ENCODE measurements at places on chromosomes 13 and 19.
A peak's percentile ranks its signal among the peaks of the same experiment; 100 is the strongest.

DNA sequence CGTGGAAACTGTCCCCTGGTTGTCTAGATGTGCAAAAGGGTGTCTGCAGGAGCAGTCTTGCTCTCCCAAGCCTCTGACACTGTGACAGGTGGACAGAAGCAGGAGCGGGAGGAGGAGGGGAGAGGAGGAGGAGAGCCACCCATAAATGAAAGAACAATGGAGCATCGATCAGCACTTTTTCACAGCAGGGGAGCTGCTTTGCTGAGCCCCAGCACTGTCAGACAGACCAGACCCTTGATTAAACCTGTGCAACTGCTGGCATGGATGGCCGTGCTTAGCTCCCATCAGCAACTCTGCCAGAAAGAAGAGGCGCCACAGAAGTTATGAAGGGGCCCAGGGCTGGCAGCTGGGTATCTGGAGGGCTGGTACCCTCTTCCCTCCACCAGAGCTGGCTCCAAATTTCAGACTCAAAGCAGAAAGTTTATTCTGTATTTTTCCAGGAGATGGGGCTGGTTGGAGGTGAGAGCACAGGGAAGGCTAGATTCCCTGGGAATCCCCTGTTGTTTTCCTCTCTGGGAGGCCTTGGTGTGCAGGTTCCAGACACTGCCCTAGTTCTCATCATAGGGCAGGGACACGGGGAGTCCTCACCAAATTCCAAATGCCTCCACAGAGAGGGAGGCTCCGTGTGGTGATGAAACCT is 1192.2 kb downstream of the UQCRFS1 start:
- peak; percentile 27 for DNase-seq

GRCh38 chr19:42433503-42434260 is 6.5 kb upstream of the LIPE start:
- DNase-seq = peak; percentile 52

- DNase-seq = no peak
Observed at GRCh38 chr13:69947582-69947981, 160.0 kb upstream of the ATXN8OS start.

GRCh38 chr13:112446867-112447266 is 70.7 kb downstream of the SPACA7 start:
- no peak for DNase-seq

- no peak for DNase-seq
Observed at GRCh38 chr19:46860846-46861690, at the start of gene ARHGAP35. Gene ARHGAP35, plus strand, starts transcription at chr19:46860997. Its CDS starts 57,679 bp downstream, at chr19:46918676.

DNA sequence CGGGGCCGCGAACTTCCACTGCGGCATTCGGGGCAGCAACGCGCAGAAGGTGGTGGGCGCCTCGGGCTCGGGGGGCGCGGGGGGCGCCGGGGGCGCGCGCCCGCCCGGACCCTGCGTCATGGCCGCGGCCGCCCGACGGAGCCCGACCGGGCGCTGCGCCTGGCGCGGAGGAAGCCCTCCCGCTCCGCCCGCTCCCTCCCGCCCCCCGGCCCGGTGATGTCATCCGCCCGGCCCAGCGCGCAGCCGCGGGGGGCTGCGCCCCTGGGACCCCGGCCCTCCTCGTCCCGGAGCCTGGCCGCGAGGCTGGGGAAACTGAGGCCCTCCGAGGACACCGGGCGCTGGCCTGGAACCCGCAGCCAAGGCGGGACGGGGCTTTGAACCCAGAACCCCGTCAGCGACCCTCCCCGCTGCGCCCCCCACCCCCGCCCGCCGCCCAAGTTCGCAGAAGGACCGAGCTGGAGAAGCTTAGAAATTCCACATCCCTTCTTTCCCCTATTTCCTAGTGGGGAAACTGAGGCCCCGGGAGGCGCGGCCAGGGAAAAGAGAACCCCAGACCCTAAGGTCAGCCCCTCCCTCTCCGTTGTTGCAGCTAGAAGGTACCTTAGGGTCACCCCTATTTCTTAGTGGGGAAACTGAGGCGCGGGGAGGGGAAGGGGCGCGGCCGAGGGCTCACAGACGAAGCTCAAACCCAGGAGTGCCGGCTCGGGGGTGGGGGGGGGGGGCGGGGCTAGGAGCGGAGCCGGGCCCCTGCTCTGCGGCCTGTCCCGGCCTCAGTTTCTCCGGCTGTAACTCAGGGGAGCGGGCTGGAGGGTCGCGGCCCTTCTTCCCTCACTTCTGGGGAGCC is at the start of gene SHC2:
TSS of gene SHC2 (minus strand) at position 157 of the 844 bp plus-strand sequence. CDS start at position 120, 37 bp downstream.
- no peak for DNase-seq

GRCh38 chr13:35961461-35962220 is 169.5 kb downstream of the DCLK1 start:
- no peak for DNase-seq

GRCh38 chr13:37383856-37384370 is 214.7 kb downstream of the POSTN start:
- no peak for DNase-seq

- DNase-seq = no peak
Observed at GRCh38 chr19:9640956-9641355, 19.9 kb upstream of the ZNF561 start.

DNA sequence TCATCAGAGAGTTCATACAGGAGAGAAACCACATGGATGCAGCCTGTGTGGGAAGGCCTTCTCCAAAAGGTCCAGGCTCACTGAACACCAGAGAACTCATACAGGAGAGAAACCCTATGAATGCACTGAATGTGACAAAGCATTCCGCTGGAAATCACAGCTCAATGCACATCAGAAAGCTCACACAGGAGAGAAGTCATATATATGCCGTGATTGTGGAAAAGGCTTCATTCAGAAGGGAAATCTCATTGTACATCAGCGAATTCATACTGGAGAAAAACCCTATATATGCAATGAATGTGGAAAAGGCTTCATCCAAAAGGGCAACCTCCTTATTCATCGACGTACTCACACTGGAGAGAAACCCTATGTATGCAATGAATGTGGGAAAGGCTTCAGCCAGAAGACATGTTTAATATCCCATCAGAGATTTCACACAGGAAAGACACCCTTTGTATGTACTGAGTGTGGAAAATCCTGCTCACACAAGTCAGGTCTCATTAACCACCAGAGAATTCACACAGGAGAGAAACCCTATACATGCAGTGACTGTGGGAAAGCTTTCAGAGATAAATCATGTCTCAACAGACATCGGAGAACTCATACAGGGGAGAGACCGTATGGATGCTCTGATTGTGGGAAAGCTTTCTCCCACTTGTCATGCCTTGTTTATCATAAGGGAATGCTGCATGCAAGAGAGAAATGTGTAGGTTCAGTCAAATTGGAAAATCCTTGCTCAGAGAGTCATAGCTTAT is 17.7 kb downstream of the ZNF613 start:
- DNase-seq = no peak

DNA sequence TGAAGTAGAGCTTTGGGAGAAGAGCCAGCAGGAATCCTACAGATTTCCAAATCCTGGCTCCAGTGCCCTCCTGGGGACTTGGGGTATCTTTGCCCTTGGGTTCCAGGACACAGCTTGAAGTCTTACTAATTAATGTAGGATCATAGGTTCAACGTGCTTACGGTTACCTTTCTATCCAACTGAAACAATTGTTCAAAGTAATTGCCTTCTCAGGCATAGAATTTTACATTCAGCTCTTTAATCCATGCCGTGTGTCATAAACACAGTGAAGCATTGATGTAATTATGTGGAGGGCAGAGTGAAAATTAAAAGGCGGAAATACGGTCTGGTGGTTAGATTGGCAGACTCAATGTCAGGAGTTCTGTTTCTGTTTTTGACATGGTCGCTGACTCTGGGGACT is 170.4 kb downstream of the COG6 start:
- DNase-seq = no peak

DNA sequence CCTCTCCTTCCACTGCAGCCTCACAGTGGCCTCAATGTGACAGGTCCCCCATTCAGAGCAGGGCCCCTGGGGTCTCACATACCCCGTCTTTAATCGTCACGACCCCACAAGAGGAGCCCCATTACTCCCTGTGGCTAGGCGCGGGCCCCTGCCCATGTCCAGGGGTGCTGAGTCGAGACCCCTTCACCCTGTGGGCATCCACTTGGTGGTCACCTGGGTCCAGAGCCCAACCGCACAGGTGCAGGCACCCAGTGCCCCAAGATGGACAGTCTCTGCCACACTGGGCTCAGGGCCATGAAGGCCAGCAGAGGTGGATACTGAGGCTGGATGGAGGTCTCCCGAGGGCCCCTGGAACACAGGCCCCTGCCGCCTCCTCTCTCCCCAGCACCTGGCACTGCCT is 3.0 kb downstream of the TMEM259 start:
- no peak for DNase-seq

- DNase-seq = no peak
Observed at GRCh38 chr19:53818756-53819155, 5.4 kb downstream of the NLRP12 start.

- DNase-seq = no peak
Observed at GRCh38 chr13:41462427-41462826, 5.1 kb downstream of the RGCC start.

DNA sequence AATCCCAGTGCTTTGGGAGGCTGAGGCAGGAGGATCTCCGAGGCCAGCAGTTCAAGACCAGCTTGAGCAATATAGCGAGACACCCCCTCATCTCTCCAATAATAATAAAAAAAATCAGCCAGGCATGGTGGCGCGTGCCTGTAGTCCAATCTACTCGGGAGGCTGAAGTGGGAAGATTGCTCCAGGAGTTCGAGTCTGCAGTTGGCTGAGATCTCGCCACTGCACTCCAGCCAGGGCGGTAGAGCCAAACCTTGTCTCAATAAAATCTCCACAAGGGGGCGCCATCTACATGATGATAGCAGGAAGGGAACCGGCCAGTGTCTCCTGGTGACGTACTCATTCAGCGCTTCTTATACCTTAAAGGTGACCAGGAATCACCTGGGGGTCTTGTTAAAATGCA is 13.6 kb upstream of the C5AR1 start:
- peak; percentile 79 for DNase-seq

DNA sequence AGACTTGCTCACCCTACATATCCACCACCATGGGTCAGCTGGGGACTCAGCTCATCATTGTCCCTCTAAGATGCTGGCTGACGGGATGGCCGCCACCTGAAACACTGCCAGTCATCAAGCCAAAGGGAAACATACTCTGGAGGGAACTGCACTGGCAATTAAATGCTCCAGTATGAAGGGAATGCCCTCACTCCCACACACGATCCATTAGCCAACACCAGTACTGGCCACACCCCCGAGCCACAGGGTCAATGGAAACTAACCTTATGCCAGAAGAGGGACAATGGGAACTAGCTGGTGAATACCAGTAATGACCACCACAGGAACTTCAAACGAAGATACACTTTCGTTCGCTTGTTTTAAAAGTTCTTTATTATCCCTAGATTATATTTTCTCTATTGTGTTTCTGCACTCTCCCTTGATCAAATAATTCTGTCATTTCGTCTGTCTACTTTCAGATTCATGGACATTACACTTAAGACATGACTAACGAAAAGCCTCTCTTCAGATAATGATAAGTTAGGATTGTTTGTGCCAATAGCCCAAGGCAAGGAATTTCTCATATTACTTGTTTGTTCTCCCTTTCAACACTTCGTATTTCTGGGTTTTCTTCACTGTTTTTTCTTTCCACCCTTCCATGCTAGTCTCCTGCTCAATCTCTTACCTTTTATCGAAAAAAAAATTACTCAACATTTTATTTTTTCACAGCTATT is 1.7 kb upstream of the ZNF507 start:
- DNase-seq = no peak

GRCh38 chr13:41502673-41503072 is 45.3 kb downstream of the RGCC start:
- no peak for DNase-seq

GRCh38 chr13:67619351-67619994 is 389.3 kb upstream of the PCDH9 start:
- peak; percentile 67 for DNase-seq

GRCh38 chr13:46648166-46648607 is 95.2 kb downstream of the LRCH1 start:
- peak; percentile 24 for DNase-seq

DNA sequence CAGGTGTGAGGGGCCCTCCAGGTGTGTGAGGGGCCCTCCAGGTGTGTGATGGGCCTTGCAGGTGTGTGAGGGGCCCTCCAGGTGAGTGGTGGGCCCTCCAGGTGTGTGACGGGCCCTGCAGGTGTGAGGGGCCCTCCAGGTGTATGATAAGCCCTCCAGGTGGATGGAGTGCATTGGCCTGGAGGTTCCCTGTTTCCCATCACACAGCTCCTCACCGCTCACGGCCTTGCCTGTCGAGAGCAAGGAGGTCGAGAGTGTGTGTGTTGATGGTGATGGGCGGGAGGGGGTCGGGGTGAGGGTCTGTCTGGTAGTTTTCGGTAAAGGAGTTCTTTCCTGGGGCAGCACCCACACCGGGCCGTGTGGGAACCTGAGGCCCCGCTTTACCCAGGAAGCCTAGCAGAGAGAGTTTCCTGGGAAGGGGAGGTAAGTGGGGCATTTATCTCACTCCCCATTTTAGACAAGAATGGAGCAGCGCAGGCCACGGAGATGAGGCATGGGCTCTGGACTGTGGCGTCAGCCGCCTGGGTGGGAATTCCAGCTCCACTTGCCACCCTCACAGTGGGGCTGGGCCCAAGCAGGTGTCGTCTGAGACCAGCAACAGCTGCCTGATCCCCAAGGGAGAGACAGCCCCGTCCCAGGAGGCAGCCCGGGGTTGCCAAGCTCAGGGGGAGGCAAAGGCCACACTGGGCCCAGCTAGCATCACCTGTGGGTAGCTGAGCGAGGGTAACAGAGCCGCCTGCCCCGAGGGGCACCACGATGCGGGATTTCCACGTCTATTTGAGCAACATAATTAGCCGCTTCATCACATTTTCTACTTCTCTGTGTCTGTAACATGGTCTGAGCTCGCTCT is 10.9 kb upstream of the GAS6 start:
- no peak for DNase-seq

DNA sequence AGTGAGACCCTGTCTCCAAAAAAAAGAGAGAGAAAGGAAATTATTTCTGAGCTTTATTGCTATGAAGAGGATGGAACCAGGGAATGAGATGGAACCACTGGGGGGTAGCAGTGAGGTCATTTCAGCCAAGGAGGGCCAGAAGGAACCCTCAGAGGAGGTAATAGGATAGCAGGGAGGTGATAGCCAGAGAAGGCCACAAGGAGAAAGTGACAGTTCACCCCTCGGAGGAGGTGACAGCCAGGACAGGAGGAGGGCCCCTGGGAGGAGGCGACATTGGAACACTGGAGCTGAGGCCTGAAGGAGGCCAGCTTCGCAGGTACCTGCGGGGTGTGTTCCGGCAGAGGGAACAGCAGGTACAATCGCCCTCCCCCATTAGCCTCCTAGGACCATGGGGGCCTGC is 675 bp upstream of the PGPEP1 start:
- peak; percentile 30 for DNase-seq

- peak; percentile 48 for DNase-seq
Observed at GRCh38 chr19:45164577-45165335, 4.0 kb upstream of the NKPD1 start.

DNA sequence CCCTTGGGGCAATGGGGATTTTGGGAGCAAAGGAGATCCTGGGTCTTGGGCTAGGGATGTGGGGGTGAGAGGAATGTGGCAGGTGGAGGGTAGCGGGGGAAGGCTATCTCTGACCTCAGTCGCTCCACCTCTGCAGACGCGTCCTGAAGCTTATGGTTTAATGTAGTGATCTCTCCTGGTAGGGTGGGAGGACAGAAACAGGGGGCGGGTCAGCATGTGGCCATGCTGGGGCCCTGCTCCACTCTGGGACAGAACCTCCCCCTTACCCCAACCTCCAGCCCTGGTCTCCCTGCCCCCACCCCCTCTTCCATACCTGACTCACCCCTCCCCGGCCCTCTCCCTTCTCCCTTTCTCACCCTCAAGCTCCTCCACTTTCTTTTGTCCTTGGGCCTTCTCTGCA is 1.4 kb downstream of the BST2 start:
- no peak for DNase-seq
